Adipocyte (in vitro differentiated cells): ENCODE measurements at places on chromosomes 7 and 10.

DNA sequence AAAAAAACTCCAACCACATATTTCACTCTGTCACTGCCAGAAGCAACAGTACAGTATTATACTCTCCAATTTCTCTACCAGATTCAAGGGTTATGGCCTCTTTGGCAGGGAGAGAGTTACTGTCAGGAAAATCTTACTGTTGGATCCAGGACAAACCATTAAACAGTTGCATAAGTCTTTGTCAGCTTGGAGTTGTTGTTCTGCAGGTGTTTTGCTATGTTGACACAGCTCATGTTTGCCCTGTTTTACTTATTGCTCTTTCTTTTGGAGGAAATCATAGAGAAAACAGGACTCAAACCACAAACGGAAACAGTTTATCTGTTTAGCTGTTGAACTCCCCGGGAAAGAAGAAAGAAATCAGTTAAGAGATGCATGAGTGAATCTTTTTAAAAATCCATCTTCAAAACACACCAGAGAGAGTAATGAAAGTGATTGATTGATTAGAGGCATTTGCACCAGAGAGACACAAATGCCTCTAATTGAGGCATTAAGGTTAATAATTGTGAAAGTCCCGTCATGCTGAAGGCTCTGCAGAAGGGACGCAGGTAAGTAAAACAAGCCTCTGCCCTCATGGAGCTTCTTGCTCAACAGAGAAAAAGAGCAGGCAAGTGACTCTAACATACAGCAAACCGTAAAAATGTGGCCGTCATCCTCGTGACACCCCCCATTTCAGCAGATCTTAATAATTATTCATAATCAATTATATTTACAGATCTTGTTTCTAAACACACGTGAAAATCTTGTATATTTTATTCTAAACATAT, 38.7 kb upstream of the ARHGAP21 start:
- no peak for DNase-seq

GRCh38 chr10:129784291-129784690, 179.8 kb downstream of the EBF3 start:
- no peak for DNase-seq

DNA sequence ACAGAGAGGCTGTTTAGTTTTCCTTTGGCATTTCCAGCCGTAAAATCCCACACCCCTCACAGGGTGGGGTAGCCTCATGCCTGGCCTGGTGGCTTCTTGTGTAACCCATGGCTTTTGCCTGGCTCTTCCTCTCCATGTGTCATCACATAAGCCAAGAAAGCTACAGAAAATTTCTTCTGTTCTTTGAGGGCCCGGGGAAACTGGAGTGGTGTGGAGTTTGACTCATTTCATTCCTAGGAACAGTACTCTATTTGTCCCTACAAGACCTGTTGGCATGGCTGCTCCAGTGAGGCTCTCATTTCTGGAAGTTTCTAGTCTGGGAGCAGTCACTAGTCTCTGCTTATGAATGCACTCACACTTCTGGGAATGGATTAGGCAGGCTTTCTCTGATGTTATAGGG, 523.9 kb downstream of the SUGCT start:
- peak; percentile 13 for DNase-seq

- no peak for DNase-seq
Measured at GRCh38 chr7:40899636-40900507, 765.1 kb downstream of the SUGCT start.

- no peak for DNase-seq
Measured at GRCh38 chr7:20541608-20542349, 73.7 kb upstream of the ABCB5 start.

DNA sequence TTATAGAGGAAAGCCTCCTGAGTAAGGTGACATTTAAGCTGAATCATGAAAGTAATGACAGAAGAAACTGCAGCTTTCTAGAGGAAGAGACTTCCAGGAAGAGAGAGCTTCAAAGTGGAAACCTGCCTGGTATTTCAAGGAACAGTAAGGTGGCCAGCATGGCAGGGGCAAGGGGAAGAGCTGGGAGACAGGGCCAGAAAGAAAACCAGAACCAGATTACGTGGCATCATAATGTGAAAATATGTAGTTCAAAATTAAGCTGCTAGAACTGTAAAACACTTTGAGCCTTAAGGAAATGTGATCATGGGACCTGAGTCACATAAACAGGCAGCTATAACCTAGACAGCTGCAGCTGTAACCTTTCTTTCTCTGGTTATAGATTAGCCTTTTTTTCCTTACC, 238.0 kb upstream of the FOXK1 start:
- no peak for DNase-seq

DNA sequence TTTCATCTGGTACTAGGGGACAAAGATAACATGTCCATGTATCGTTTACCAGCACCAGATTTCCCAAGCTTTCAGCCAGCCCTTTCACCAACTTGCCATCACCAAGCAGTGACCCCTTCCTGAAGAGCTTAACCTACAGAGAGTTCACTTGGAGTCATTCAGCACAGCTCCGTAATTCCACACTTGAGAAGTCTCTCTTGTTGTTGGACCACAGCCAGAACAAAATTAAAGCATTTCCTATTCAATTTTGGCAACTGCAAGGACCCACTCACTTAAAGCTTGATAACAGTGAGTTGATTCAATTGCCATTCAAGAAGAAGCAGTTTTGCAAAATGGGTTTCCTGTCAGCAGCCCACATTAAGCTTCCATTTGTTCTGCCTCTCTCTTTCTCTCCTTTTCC, 88.5 kb upstream of the LRRTM3 start:
- DNase-seq: no peak

GRCh38 chr10:21468086-21468485, 57.4 kb downstream of the SKIDA1 start:
- DNase-seq: no peak

GRCh38 chr7:77862691-77863090, 64.1 kb downstream of the PHTF2 start:
- no peak for DNase-seq

GRCh38 chr7:47571331-47572093, 10.4 kb downstream of the TNS3 start:
- DNase-seq: peak; percentile 76

DNA sequence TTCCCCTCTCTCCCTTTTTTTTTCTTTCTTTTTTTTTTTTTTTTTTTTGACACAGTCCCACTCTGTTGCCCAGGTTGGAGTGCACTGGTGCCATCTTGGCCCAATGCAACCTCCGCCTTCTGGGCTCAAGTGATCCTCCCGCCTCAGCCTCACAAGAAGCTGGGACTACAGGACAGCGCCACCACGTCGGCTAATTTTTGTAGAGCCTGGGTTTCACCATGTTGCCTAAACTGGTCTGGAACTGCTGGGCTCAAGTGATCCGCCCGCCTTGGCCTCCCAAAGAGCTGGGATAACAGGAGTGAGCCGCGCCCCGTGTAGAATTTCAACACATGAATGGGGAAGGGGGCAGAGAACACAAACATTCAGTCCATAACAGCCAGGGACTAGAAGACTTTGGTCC, 2.6 kb upstream of the SP4 start:
- DNase-seq: no peak

- peak; percentile 15 for DNase-seq
Measured at GRCh38 chr7:134991469-134992339, 5.4 kb downstream of the AGBL3 start.

GRCh38 chr10:131043039-131043691, 268.4 kb downstream of the TCERG1L start:
- DNase-seq: no peak

- no peak for DNase-seq
Measured at GRCh38 chr7:98866351-98866750, 3.5 kb downstream of the TMEM130 start.

DNA sequence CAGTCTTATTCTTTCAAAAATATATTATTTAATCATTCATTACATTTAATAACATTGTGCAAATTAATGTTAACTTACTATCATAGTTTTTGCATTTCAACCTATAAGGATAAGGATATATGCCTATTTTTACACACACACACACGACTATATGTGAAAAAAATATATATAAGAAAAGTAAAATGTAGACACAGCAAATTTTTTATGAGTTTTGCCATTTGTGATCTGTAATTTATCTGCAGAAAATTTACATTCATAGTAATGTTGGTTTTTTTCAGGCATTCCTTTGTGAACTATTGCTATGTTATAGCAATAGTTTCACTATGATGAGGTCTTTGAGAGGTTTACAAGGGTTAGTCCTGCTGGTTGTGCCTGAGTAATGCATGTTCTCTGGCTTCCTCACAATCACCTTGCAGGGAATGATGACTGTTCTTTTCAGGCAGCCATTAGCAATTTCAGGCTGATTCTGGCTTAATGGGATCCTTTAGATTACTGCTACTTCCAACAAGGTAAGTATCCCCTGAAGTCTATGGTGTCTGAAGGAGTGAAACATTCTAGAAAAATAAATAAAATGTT, 183.7 kb upstream of the CDK1 start:
- DNase-seq: no peak
